Calu3 (cell line): ENCODE measurements at places on chromosomes 11 and 22. TPM values are rescaled to one million over a fixed set of nuclear protein-coding genes. Genes with fewer than 3 reads are reported as not detected.

The CST6 gene
- 21.5 and 27.2 TPM in 2 replicates for total RNA-seq

DNA sequence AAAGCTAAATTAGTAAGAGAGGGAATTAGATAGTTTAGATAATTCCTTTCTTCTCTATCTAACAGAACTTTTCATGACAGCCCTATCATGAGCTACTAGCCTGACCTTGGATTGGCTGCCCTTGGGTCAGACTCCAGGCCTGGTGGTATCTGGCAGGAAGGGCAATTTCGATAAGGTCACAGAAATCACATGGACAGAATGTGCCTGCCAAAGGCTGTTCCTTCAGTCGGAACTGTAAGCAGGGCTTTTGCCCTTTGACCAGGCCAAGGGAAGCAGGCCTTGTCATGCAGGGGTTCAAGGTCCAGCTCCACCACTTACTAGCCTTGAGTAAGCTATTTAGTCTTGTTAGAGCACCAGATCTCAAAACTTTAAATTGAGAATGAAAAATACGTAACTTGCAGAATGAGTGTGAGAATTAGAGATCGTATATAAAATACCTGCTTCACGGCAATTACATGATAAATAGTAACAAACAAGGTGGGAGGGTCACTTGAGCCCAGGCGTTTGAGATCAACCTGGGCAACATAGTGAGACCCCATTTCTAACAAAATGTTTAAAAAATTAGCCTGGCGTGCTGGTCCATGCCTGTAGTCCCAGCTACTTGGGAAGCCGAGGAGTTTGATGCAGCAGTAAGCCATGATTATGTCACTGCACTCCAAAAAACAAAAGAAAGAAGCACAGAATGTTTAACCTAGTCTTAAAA is 60.8 kb upstream of the SC5D start:
- no peak overlapping the region for H3K4me3 ChIP-seq
- no peak for DNase-seq
- no peaks in the 10 kb centered on the region for H3K4me1 ChIP-seq
- no peak overlapping the region for H3K27ac ChIP-seq
- no peaks in the 10 kb centered on the region for H3K36me3 ChIP-seq

DNA sequence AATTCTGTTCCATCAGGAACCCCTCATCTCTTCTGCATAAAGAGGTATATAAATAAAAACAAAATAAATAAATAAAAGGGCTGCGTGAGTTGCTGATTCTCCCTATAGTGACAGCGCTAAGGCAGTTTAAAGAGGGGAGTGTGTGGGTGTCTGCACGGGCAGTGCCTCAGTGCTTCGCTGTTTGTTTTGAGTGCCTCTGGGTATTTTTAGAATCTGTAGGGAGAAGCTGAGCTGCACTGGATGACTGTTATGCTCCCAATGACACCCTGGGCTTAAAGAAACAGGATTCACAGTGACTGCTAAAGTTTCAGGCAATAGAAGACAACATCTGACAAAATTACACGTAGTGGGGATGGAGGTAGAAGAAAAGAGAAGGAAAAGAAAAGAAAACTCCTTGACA is 38.8 kb downstream of the SLC1A2 start:
- H3K27me3 ChIP-seq = no peaks in the 10 kb centered on the region
- DNase-seq = no peak
- H3K27ac ChIP-seq = no peak overlapping the region
- H3K4me1 ChIP-seq = no peaks in the 10 kb centered on the region
- no peaks in the 10 kb centered on the region for H3K36me3 ChIP-seq

GRCh38 chr22:35601743-35602615 is 15.2 kb downstream of the MB start:
- H3K36me3 ChIP-seq = no peaks in the 10 kb centered on the region
- peak; percentile 81 for DNase-seq
- H3K27ac ChIP-seq = no peak overlapping the region
- no peak overlapping the region for H3K4me3 ChIP-seq

The OR4C46 gene
- not detected in 2 replicates for total RNA-seq

GRCh38 chr11:116792144-116792868 is 627 bp upstream of the APOA5 start:
- no peak overlapping the region for H3K27ac ChIP-seq
- peaks cover 14% of the 10 kb centered on the region for H3K36me3 ChIP-seq
- no peak for DNase-seq
- H3K27me3 ChIP-seq = no peaks in the 10 kb centered on the region
- H3K4me1 ChIP-seq = peaks cover 11% of the 10 kb centered on the region
